Trophoblast cell (in vitro differentiated cells and primary cell): ENCODE measurements at places on chromosomes 4 and X.
A peak's percentile ranks its signal among the peaks of the same experiment; 100 is the strongest.

GRCh38 chr4:53043055-53043454 is 180.9 kb downstream of the RASL11B start:
- no peak for DNase-seq

DNA sequence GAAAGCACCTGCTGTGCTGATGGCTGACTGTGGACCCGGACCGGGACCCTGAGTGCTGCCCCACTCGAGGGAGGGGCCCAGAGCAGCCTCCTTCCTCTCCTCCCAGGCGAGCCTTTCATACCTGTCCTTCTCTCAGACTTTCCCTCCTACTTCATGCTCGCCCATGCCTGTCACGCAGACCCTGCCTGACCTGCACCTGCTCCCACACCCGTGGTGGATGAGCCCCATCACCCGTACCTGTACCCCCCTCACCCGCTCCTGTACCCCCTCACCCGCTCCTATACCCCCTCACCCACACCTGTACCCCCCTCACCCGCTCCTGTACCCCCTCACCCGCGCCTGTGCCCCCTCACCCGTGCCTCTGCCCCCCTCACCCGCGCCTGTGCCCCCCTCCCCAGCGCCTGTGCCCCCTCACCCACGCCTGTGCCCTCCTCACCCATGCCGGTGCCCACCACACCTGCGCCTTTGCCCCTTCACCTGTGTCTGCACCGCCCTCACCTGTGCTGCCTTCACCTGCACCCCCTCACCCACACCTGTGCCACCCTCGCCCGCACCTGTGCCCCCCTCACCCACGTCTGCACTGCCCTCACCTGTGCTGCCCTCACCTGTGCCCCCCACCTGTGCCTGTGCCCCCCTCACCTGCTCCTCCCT is 5.8 kb downstream of the MAEA start:
- DNase-seq: no peak

DNA sequence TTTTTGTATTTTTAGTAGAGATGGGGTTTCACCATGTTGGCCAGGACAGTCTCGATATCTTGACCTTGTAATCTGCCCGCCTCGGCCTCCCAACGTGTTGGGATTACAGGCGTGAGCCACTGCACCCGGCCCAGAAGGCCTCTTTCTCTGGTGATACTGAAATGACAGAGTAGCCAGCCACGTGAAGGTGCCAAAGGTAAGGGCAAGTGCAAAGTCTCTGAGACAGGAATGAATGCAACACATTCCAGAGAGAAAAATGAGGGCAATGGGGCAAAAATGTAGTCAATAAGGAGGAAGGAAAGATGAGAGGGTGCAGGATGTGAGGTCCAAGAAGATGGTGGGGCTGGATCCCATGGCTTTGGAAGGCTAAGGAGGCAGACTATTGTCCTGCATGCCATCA is 176.0 kb downstream of the NR3C2 start:
- no peak for DNase-seq

GRCh38 chrX:110250847-110251246 is 67.0 kb downstream of the AMMECR1 start:
- DNase-seq: no peak

GRCh38 chr4:161663844-161664243 is 500.0 kb downstream of the FSTL5 start:
- DNase-seq: no peak

- DNase-seq: no peak
Observed at GRCh38 chrX:130083656-130084382, 26.5 kb downstream of the ELF4 start.

- no peak for DNase-seq
Observed at GRCh38 chr4:150999086-150999485, 16.0 kb downstream of the LRBA start.

GRCh38 chr4:79563219-79563618 is 155.2 kb upstream of the GK2 start:
- no peak for DNase-seq

DNA sequence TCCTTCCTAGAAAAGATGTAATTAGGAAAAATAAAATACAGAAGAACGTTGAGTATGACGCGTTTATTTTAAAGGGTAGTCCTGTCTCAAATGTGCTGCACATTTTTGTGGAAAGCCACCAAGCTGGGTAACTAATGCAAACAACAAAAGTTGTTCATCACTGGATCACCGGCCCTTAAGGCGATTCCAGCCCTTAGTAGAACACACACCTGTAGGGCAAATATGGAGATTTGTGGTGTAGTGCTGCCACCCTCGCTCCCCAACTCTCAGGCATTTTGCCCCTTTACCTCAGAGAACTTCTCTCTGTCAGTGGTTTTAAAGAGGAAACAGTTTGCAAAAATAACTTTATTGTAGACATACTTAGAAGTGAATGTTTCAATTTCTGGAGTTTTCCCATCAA is 1.9 kb downstream of the TBL1X start:
- no peak for DNase-seq

DNA sequence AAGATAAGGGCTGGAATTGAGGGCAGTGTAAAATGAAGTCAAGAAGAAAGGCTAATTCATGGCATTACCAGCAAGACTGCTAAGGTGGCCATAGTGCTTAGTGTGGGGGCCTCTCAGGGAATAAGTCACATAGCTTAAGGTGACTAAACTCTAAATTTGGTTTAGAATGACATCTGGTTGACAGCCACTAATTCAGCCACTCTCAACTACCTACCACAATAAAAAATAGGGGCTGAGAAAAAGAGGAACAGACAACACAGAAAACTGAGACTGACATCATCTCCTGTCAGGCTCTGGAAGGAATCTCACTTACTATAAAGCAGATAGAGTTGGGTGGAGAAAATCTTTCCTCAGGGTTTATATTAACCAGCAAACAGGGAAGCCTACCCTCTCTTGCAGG is 96.9 kb downstream of the CHRDL1 start:
- no peak for DNase-seq

DNA sequence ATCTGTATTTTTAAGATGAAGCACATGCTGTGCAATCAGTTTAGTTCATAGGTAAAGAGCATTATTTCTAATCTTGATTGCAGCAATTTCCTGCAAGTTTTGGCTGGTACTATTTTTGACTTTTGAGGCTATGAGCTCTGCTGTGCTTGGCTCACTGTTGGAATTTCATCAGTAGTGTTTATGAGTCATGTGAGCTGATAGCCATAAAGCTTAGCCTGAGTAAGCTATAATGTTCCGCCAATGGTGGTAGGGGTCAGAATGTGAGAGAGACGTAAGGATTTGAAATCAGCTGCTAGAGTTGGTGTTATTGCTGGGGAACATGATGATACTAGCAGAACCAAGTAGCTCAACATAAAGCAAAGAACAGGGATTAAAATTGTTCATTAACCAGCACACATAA is 590.9 kb upstream of the GNPDA2 start:
- DNase-seq: no peak

DNA sequence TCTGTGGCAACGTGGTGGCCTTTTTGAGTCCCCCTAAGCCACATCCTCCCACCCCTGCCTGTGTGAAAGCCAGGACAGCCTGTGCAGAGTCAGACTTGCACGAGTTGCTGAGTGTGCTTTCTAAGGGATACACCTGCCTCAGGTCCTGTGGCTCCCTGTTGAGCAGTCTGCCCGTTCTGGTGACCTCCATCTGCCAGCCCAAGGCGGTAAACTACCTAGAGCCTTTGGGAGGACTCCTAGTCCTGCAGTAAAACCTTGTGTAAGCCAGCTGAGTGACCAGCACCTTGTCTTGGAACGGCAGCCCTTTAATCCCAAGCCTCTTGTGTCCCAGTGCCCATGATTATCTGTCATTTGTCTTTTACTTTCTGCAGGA is 69.3 kb downstream of the NBDY start:
- DNase-seq: no peak

DNA sequence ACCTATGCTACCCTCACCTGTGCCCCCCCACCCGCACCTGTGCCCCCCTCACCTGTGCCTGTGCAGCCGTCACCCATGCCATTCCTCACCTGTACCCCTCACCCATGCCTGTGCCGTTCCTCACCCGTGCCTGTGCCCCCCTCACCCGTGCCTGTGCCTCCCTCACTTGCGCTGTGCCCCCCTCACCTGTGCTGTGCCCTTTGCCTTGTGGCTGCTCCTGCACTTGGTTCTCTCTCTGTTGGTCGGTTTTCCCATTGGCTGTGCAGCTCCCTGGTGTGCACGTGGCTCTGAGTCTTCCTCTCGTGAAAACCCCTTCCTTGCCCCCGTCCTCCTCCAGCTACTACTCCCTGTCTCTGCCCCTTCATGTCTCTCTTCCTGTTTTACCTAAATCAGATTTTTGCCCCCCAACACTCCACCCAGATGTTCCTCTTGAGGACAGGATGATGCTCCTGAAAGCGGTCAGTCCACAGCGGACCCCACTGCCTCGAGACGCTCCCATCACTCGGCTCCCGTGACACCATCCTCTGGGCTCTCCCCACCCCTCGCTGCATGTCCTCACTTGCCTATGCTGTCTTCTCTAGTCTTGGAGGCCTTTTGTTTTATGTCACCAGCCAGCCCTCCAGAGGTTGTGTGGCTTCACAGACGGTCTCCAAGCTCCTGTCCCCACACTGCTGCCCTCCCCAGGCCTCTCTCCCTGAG is 6.8 kb downstream of the MAEA start:
- DNase-seq: no peak

DNA sequence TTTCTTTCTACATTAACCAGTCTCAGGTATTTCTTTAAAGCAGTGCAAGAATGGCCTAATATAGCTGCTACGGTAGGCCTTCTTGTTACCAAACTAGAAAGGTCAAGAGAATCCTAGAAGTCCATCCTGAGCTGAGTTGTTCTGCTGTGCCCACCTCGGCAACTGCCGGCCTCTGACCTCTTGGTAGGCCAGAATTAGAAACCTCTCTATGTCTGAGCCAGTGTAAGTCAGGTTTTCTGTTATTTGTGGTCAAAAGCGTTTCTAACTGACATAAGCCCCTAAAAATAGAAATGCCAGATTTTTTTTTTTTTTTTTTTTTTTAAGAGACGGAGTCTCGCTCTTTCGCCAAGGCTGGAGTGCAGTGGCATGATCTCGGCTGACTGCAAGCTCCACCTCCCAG is 43.1 kb downstream of the SOWAHB start:
- DNase-seq: no peak

- peak; percentile 51 for DNase-seq
Observed at GRCh38 chrX:154373340-154374306, 811 bp downstream of the FLNA start.

DNA sequence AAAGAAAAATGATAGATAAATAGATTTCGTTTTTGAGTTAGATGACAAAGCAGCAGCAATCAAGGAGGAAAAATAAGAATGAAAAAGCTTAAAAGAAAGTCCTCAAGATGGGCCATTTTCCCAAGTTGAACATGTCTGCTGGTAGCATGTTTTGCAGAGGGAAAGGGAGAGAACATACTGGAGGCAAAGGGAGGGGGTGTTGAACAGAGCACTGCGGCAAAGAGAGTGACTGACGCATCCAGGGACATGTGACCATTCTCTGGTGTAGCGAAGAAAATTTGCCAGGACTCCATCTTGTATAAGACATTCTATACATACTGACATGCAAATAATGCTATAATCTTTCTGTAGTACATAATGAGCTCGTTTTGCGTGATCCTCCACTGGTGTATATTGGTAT is 1.2 kb downstream of the LINC00632 start:
- DNase-seq: no peak

DNA sequence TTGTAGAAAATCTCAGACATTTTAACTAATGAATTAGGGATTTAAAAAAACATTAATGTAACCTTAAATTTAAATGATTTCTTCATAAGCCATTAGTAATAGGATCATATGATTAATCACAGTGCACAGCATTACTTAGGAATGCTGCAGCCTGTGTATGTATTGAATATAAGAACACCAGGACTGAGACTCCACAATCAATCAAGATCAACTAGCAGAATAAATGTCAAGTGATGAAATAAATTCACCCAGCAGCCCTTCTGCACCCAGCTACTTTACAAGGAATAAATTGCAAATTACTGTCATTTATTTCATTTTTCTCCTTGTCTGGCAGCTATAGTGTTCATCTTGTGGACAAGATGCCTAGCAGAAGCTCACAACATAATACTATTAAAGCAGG is 46.5 kb downstream of the NEIL3 start:
- DNase-seq: no peak

- DNase-seq: no peak
Observed at GRCh38 chr4:20313237-20314030, 61.7 kb downstream of the SLIT2 start.

GRCh38 chr4:151427266-151427665 is 18.3 kb downstream of the FHIP1A start:
- no peak for DNase-seq

- no peak for DNase-seq
Observed at GRCh38 chrX:77930581-77930980, 20.1 kb downstream of the ATP7A start.

DNA sequence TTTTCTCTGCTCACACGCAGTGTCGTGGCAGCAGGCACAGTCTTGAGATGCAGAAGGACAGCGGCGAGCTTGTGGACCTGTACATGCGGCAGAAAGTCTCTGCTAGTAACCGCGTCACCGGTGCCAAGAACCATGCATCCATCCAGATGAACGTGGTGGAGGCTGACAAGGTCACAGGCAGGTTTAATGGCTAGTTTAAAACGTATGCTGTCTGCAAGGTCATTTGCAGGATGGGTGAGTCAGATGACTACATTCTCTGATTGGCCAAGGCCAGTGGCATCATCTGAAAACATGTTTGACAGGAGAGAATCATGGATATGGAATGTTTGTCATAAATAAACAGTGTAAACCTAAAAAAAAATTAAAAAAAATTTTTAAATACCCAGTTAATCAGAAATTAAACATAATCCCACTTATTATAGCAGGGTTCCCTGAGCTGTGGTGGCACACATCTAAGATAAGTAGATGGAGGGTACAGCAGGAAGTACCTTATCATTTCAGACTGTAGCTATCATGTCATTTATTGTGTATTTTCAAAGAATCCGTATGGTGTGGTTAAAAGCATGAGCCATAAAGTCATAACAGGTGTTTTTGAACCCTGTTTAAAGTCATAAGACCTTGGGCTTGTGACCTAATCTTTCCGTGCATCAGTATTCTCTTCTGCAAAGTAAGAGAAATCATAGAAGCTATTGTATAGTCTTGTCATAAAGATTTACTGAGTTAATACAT is 7.5 kb upstream of the BMP2K start:
- DNase-seq: no peak

DNA sequence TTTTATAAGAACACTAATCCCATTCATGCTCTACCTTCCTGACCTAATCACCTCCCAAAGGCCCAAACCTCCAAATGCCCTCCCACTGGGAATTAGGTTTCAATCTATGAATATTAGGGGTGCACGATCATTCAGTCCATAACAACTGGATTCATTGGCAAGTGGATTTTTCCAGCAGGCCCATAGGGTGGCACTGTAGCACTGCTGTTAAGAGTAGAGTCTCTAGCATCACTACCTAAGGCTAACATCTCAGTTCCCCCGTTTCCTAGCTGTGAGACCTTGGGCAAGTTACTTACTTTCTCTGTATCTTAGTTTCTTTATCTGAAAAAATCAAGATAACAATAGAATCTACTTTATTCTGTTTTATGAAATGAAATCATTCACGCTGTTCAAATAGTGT is 315.8 kb downstream of the STIM2 start:
- DNase-seq: peak; percentile 9

GRCh38 chr4:108094923-108095482 is 73.7 kb downstream of the LEF1 start:
- DNase-seq: no peak

- DNase-seq: peak; percentile 41
Observed at GRCh38 chr4:8297691-8298485, 28.3 kb downstream of the HTRA3 start.

GRCh38 chr4:84578540-84579402 is 4.2 kb upstream of the CDS1 start:
- DNase-seq: peak; percentile 68
